ENCODE measurements at places on chromosomes 12 and 14.
A peak's percentile ranks its signal among the peaks of the same experiment; 100 is the strongest.

GRCh38 chr12:65156366-65156841 is 13.0 kb upstream of the LEMD3 start:
- no peak for DNase-seq

DNA sequence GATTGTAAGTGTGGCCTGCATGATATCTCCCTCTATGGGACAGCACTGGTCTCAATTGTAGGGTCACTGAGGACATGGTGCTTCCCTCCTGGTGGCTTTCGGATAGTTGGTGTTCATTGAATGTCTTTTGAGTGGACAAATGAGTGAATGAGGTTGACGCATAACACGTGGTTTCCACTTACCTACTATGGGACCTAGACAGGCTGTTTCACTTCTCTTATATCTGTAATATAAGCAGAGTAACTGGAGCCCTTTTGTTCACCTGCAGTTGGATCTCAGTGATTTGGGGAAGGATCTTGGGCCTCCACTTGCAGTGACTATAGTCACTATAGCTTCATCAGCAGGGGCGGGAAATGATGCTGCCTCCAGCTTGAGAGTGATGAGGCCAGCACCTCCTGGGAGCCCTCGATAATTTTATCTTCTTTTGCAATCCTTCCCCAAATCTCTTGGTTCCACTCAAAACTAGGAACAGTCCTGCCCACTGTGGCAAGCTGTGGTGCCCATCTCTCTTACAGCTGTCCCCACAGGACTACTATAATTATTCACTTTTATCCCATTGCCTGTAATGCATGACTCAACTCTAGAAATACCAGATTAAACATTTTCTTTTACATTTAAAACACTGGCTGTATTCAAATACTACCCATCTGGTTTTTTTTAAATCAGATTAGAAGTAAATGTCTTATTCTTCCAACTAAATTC is 242.9 kb downstream of the CHST11 start:
- DNase-seq, result no peak

GRCh38 chr12:6604259-6605029 is 2.7 kb downstream of the CHD4 start:
- DNase-seq, result no peak

- no peak for DNase-seq
Measured at GRCh38 chr12:119781804-119782203, 95.3 kb downstream of the CIT start.

- DNase-seq, result no peak
Measured at GRCh38 chr14:22381408-22381760, 207.6 kb downstream of the DAD1 start.

- DNase-seq, result no peak
Measured at GRCh38 chr12:96020314-96021003, 14.9 kb downstream of the LTA4H start.

DNA sequence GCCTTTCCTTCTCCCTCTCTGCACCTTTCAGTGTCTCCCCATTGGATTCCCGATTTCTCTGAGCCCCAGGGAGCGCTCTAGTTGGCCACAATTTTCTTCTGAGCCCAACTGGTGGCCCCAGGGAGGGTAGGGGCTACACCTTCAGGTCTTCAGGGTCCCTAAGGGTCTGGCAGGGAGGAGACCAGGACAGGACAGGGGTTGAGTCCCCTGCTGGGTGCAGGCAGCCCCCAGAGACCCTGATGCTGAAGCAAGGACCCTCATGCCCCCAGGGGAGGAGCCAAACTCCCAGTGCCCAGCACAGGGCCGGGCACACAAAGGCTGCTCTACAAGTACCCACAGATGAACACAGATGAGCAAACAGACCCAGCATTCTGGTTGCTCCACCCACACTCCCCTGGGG is 12.7 kb downstream of the FOXN4 start:
- no peak for DNase-seq

DNA sequence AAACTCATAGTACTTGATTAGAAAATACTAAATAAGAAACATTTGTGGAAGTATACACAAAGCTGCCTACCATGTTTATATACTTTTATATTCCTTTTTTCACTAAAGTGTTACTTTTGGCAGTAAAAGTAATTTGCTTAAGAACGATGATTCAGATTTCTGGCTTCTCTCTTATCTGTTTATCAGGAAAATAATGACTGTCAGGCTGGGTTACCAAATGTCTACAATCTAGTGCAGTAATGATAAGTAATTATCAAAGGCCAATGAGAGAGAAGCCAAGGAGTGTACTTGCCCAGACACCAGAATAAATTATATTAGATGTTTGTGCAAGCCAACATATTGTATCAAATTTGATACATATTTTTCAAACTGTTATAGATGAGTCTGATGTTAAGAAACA is 113.4 kb downstream of the RALGAPA1 start:
- no peak for DNase-seq

DNA sequence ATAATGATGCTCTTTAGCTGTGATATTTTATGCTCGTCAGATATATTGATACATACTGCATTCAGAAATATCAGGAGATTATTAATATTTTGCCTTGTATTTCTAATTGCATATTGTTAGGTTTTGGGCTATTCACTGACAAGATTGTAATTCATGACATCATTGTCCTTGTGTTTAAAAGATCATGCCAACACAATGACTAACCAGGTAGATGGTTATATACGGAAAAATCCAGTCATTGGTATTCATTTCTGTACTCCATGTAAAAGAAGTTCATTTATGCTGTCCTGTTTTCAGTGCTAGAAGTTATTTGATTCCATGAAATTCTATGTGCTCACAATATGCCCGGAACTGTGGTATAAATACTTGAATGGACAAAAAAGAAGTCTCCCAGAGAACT is 107.5 kb downstream of the KITLG start:
- no peak for DNase-seq

- DNase-seq, result peak; percentile 50
Measured at GRCh38 chr12:53499266-53500141, at the start of gene MAP3K12. Gene MAP3K12 (minus strand): TSS chr12:53499458. CDS start chr12:53487391, 12,067 bp downstream.

- no peak for DNase-seq
Measured at GRCh38 chr12:85072826-85073225, 36.7 kb downstream of the LRRIQ1 start.

DNA sequence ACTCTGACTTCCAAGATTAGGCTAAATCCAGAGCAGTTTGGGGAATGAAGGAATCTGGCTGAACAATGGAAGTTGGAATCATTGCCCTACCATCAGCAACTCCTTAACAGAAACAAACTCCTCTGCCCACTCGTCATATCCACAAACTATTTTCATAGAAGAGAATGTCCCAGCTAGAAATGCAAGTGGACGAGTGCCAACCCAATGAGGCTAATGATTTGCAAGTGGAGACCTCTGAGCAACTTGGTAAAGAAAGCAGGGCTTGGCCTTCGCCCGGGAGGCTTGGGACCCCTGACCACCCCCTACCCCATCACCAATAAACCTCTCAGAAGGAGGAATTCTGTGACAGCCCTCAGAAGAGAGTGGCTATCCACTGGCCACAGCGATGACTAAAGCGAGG is 40.0 kb upstream of the DDX11 start:
- no peak for DNase-seq

DNA sequence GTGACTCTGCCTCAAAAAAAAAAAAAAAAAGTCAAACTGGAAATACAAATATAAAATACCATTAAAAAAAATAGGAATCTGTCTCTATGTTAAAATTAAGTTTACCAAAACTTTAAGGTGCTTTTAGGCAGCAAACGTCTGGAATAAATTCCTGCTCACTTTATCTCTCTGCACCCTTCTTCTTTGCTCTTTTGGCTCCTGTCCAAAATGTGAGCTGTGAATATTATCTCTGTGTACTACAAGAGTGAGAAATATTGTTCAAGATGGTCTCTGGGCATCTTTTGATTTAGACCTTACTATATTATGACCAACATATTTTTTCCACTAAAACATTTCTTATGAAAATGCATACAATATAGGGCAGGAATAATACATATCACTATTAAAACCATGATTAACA is 63.7 kb downstream of the PUS7L start:
- DNase-seq, result no peak

- no peak for DNase-seq
Measured at GRCh38 chr12:127230843-127231260, 1036.1 kb upstream of the TMEM132C start.

GRCh38 chr12:59600171-59600570 is 4.3 kb downstream of the SLC16A7 start:
- DNase-seq, result no peak

DNA sequence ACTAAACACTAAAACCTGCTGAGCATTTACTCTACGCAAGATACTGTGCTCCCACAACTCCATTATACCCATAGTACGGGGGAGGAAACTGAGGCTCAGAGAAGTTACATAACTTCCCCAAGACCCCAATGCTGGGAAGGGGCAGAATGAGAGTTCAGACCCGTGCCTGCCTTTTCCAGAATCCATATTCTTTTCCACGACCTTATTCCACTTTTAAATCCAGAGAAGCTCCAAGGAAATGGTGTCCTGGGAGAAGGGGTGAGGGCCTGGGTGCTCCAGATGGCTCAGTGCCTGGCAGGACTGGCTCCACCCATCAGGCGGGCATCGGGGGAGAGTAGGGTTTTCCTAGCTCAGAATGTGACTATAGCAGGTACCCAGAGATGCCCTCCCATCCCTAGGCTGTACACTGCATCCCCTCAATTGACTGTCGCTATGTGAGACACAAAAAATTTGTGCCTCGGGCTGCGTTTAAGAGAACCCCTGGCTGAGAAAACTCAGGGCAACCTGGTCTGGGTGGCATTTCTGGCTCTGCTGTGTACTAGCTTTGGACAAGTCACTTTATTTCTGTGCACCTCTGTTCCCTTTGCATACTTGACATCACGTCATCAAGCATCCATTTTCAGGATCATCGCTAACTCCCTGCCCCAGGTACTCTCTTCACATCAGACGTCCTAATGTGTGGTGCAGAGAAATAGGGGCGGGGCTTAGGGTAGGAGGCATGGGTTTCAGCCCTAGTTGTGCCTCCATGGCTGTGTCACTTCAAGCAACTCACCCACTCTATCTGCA is 11.6 kb upstream of the IQSEC3 start:
- DNase-seq, result no peak

GRCh38 chr14:54348001-54348611 is 48.7 kb upstream of the CDKN3 start:
- DNase-seq, result no peak

DNA sequence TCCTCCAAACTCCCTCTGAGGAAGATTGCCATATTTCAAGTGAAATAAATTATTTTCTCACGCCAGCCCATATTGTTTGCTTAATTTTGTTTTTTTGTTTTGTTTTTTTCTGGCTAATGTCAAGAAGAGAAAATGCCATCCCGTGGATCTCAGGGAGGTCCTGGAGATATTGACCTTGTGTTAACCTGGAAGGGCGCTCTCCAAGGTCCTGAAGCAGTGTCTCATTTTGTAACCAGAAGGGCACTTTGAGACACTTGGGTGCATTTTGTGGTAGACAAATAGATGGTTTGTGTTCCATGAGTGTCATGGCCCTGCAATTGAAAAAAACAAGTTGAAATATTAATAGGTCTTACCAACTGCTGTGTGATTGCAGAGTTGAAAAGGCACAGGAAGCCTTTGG is 268.9 kb downstream of the SUDS3 start:
- no peak for DNase-seq

GRCh38 chr12:21763531-21763930 is 11.0 kb downstream of the KCNJ8 start:
- no peak for DNase-seq

- DNase-seq, result no peak
Measured at GRCh38 chr12:86216591-86216990, 39.6 kb downstream of the MGAT4C start.

GRCh38 chr12:22648668-22649067 is 23.7 kb downstream of the ETNK1 start:
- DNase-seq, result no peak

- no peak for DNase-seq
Measured at GRCh38 chr14:55188686-55189295, 2.6 kb downstream of the DLGAP5 start.
